ENCODE measurements at places on chromosomes 3 and 15. TPM values are rescaled to one million over a fixed set of nuclear protein-coding genes. Genes with fewer than 3 reads are reported as not detected.

GRCh38 chr3:16707260-16707659, 102.0 kb upstream of the DAZL start:
- H3K4me3 ChIP-seq = no peak overlapping the region
- H3K4me1 ChIP-seq = no peaks in the 10 kb centered on the region
- H3K27ac ChIP-seq = no peak overlapping the region
- DNase-seq = no peak
- no peaks in the 10 kb centered on the region for H3K27me3 ChIP-seq
- H3K36me3 ChIP-seq = no peaks in the 10 kb centered on the region

Gene ROPN1
- total RNA-seq = not detected

DNA sequence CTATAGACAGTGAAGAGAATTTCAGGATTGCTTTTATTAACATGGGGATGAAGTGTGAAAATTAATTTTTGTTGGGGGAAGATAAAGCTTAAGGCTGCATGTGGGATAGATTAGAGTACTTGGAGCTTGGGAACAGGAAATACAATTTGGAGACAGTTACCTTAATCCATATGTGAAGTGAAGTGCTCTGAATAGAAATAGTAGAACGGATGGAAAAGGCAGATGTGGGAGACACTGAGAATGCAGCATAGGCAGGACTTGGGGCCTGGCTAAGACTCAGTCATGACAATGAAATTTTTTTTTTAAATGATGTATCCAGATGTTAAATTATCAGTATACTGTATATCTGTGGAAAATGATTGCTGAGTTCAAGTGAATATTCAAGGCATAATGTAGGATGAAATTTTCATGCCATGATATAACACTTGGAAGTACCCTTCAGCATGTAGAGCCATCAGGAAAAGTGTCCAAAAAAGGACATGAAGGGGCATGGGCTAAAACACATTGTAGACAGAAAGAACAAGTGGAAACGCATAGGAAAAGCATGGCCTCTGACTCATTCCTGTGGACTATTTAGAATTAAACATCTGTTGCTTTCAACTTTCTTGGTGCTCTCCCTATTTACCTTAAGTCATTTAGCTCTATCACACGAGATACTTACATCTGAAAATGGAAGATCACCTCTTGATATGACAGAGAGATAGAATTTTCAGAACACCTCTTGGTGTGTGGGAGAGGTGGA, 134.8 kb downstream of the RBMS3 start:
- H3K27ac ChIP-seq = no peak overlapping the region
- no peaks in the 10 kb centered on the region for H3K4me1 ChIP-seq
- DNase-seq = no peak
- H3K36me3 ChIP-seq = no peaks in the 10 kb centered on the region
- H3K4me3 ChIP-seq = no peak overlapping the region

- H3K27ac ChIP-seq = peak overlapping the region; percentile 79
- peak overlapping the region; percentile 30 for H3K4me3 ChIP-seq
- DNase-seq = peak; percentile 77
- H3K36me3 ChIP-seq = no peaks in the 10 kb centered on the region
- no peaks in the 10 kb centered on the region for H3K27me3 ChIP-seq
- H3K4me1 ChIP-seq = peaks cover 4% of the 10 kb centered on the region
Measured at GRCh38 chr15:57747206-57747896, 40.8 kb downstream of the POLR2M start.

Gene ESYT3
- 19.4 TPM for total RNA-seq

Gene NR1I2
- not detected for total RNA-seq
